ENCODE measurements at places on chromosomes 11 and 22.

DNA sequence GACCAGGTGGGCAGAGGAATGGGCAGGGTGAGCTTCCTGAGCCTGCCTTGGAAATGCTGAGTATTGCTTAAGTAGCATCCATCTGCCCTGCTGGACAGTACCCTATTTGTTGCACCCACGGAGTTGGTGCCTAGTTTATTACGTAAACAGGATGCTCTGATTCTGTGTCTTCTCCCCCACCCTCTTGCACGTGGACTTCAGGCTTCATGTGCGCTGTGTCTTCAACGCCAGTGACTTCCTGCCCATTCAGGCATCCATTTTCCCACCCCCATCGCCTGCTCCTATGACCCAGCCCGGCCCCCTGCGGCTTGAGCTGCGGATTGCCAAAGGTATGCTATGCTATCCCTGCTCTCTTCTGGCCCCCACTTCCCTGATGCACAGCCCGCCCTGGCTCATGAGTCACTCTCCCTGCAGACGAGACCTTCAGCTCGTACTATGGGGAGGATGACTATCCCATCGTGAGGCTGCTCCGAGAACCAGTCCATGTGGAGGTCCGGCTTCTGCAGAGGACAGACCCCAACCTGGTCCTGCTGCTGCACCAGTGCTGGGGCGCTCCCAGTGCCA lies 5.7 kb downstream of the ZP1 start:
- no peak for DNase-seq

DNA sequence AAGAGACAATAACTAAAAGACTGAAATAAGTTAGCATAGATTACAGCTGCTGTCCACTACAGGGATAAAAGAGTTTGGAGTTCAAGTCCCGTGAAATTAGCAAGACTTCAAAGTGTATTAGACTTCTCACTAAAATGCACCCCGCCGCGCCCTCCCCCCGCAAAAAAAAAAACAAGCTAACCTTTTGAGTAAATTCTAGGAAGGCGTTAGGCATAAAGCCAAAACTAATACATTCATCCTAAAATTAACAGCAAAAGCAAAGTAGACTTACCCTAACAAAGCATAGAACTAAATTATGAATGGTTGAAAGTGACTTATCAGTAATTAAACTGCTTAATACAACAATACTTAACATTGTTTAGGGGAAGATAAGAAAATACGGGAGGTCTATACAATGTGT lies 581.0 kb upstream of the CHORDC1 start:
- DNase-seq: no peak

- no peak for DNase-seq
Measured at GRCh38 chr11:132648851-132649250, 883.5 kb downstream of the OPCML start.

DNA sequence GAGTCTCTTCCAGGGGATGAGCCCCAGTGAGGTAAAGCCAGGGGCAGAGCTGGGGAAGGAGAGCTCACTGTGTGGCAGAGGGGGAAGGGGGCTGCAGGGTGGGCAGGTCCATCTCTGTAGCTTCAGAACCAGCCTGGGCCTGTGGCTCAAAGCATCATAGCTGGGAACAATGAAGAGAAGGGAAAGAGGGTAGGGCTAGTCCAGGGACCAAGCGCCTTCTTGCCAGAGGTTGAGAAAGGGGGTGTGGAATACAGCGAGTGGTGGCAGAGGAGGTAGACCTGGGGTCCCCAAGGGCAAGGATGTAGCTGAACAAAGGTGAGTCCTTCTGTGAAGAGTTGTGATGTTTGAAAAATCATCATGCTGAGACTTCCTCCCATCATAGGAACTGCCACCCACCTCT lies 1.2 kb upstream of the PLA2G3 start:
- no peak for DNase-seq

- DNase-seq: no peak
Measured at GRCh38 chr11:26573896-26574295, 1.8 kb upstream of the MUC15 start.
